ENCODE measurements at places on chromosomes 11 and 22.

- DNase-seq: no peak
Measured at GRCh38 chr22:26462051-26462450, 21.5 kb downstream of the HPS4 start.

GRCh38 chr11:93871526-93871925, 21.1 kb upstream of the VSTM5 start:
- no peak for DNase-seq

DNA sequence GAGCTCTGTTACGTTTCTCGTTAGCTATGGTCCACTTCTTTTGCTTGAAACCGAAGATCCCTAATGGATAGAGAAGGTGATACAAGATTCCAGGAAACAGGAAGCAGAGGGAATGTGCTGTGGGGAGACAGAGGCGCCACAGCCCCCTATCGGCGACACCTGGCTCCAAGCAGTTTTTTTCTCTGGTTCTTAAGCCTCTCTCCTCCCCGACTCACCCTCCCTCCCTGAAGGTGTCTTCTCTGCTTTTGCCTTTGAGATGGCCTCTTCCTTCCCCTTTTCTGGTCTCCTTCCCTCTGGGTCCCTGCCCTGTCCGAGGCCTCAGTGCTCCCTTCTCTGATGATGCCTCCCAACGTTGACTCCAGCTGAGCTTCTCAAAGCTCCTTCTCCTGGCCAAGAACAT, 14.2 kb upstream of the APOBEC3A start:
- no peak for DNase-seq

DNA sequence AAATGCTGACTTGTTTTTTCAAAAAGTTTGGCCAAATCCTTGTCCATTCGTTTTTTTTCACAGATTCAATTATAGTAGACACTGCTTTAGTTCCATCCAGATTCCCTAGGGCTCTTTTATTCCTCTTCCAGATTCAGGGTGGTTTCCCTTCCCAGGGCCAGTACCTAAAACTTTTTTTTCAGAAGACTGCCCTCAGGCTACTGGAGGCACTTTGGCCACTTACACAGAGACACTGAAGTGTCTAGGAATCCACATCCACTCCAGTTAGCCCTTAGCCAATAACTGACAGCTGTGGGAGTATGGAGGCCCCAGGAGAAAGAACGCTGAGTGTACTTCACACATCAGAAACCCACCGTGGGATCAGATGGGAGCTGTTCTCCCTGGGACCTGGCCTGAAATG, 77.3 kb downstream of the CCDC34 start:
- DNase-seq: no peak

Data from SW 1271 (cell line).